ENCODE measurements at places on chromosomes 11 and 22.

GRCh38 chr11:2101171-2101675 is 38.0 kb downstream of the IGF2 start:
- DNase-seq, result no peak

GRCh38 chr11:36376009-36376887 is 80.2 kb downstream of the PRR5L start:
- no peak for DNase-seq

GRCh38 chr11:7500251-7500650 is 13.5 kb upstream of the PPFIBP2 start:
- DNase-seq, result no peak

DNA sequence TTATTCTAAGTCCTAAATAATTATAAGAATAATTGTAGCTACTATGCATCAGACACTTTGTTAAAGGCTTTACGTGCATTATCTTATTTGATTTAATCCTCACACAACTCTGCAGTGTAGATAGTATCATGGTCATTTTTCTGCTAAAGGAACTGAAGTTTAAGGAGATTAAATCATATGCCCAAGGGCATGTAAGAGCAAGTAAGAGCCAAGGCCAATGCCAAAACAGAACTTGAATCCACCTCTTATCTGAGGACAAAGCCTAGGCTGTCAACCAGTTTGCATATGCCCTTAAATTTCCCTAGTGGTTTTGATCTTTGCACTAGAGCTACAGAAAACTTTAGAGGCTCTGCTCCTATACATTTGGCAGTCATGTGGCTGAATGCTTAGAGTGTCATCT is 65.6 kb upstream of the OR5AK2 start:
- no peak for DNase-seq

- no peak for DNase-seq
Measured at GRCh38 chr11:111046291-111046690, 199.2 kb upstream of the POU2AF2 start.

All from stimulated activated CD4-positive, alpha-beta T cell treated with anti-CD3 and anti-CD28 coated beads, Interleukin-1b, Interleukin-23, amount 100 ng/mL, for 1 hour (primary cell).